ENCODE measurements at places on chromosomes 7 and 10.
A peak's percentile ranks its signal among the peaks of the same experiment; 100 is the strongest.

GRCh38 chr7:41693150-41693997, 9.5 kb downstream of the INHBA start:
- DNase-seq = no peak

DNA sequence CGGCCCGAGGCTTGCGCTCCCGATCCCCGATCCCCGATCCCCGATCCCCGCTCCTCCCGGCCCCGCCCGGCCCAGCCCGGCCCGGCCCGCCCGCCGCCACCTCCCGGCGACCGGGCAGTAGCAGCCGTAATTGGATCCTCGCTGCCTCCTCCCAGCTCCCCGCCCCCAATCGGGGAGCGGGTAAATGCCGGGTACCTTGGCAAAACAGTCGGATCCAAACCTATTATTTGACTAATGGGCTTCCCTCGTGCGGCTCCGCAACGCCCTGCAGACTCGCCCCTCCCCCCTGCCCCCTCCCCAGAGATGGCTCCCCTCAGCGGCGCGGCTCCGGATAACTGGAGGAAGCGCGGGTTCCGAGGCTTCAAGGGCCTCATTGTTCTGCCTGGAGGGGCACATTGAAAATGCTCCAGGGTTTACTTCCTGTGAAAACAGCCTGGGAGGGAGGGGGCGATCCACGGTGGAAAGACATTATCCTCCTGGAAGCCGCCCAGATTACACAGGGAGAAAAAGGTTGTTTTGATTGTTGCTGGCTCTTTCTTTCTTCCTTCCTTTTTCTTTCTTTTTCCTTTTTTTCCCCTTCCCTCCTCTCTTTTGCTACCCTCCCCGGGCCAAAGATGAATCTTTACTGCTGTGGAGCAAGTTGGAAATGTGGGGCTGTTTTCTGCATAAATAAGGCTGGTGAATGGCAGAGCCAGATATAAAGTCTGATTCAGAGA, 94.7 kb upstream of the ZMIZ1 start:
- DNase-seq = no peak

GRCh38 chr10:28891058-28891713, 213.9 kb downstream of the BAMBI start:
- no peak for DNase-seq

GRCh38 chr10:85293483-85293882, 965.1 kb downstream of the CCSER2 start:
- DNase-seq = no peak

GRCh38 chr10:91955114-91955513, 31.5 kb downstream of the BTAF1 start:
- DNase-seq = no peak

GRCh38 chr7:130069179-130069977, 956 bp upstream of the KLHDC10 start:
- DNase-seq = no peak

- DNase-seq = no peak
Measured at GRCh38 chr10:89053555-89053954, 63.0 kb downstream of the FAS start.

GRCh38 chr7:129295015-129295423, 70.2 kb downstream of the AHCYL2 start:
- no peak for DNase-seq

GRCh38 chr7:40489844-40490602, 355.2 kb downstream of the SUGCT start:
- DNase-seq = no peak

GRCh38 chr10:35462491-35462934, 126.2 kb downstream of the CCNY start:
- no peak for DNase-seq

DNA sequence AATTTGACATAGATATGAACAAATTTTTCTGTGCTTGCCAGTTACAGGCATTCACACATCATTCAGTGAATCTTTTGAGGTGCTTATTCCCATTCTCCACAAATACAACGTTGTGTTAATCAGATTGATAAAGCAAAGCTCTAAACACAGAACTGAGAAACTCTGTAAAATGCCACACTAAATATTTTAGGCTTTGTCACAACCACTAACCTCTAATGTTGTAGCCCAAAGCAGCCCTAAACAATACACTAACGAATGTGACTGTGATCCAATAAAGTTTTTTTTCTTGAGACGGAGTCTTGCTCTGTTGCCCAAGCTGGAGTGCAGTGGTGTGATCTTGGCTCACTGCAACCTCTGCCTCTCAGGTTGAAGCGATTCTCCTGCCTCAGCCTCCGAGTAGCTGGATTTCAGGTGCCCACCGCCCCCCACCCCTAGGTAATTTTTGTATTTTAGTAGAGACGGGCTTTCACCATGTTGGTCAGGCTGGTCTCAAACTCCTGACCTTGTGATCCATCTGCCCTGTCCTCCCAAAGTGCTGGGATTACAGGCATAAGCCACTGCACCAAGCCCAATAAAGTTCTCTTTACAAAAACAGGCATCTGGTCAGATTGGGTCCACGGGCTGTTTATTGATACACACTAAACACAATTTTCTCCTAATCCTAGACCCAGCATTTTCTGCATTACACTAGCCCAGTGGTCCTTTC, 6.9 kb downstream of the CYCS start:
- DNase-seq = no peak

DNA sequence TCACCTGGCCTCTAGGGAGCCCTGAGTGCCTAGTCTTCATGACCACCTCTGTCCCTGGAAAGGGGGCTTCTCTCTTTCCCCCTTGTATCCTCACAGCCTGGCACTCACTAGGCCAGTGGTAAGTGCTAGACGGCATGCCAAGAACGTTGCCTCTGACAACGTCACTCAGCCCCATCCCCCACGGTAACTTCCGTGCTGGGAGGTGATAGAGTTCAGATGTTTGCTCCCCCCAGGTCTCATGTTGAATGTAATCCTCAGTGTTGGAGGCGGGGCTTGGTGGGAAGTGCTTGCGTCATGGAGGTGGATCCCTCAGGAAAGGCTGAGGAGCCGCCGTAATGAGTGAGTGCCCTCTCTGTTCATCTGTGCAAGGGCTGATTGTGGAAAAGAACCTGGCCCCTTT, 343.3 kb upstream of the MKI67 start:
- no peak for DNase-seq

DNA sequence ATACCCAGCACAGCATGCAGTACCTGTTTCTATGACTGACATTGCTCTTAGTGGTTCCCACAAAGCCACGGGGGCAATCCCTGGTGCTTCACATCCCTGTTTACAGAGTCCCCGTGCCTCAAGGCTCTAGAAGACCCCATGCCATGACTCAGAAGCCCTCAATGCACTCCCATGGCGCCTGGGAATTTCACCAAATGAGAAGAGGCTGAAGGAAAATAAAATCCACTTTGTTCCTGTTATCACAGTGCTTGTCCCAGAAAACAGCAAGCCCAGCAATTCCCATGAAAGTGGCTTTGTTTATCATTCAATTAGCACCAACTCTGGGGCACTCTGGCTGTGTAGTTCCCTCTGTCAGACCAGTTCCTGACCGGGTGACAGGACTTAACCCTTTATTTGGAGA, 268.3 kb downstream of the TNS3 start:
- DNase-seq = no peak

DNA sequence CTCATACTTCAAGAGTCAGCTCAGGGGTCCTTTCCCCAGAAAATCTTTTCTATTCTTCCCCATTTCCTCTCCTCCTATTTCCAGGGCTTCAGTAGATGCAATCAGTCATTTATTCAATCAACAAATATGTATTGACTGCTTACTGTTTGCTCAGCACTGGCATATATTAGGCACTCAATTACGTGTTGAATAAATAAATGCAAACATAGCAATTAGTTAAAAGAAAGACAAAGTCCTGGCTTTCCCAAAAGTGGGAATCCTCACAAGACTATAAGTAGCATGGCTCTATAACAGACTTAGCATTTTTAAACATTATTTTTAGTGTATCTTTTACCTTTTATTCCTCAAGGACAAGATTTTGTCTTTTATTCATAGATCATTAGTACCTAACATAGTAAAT, 111.6 kb downstream of the CHCHD3 start:
- no peak for DNase-seq

DNA sequence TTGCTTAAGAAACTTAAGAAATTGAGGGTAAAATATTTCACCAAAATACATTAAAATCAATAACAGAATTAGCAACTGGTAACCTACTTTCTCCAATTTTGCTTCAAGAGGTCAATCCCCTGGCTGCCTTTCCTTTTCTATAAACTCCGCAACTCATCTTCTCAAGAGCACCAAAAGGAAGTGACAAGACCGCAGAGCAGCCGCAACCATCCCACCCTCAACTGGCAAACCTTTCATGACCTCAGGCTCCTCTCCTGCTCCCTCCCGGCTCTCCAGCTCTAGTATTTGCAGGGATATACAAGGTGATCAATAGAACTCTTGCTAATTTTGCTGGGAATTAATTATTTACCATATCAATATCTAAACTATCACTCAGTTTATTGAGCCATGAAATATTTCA, 88.9 kb downstream of the ATE1 start:
- no peak for DNase-seq

GRCh38 chr10:14567421-14567820, 207.3 kb downstream of the FAM107B start:
- no peak for DNase-seq

DNA sequence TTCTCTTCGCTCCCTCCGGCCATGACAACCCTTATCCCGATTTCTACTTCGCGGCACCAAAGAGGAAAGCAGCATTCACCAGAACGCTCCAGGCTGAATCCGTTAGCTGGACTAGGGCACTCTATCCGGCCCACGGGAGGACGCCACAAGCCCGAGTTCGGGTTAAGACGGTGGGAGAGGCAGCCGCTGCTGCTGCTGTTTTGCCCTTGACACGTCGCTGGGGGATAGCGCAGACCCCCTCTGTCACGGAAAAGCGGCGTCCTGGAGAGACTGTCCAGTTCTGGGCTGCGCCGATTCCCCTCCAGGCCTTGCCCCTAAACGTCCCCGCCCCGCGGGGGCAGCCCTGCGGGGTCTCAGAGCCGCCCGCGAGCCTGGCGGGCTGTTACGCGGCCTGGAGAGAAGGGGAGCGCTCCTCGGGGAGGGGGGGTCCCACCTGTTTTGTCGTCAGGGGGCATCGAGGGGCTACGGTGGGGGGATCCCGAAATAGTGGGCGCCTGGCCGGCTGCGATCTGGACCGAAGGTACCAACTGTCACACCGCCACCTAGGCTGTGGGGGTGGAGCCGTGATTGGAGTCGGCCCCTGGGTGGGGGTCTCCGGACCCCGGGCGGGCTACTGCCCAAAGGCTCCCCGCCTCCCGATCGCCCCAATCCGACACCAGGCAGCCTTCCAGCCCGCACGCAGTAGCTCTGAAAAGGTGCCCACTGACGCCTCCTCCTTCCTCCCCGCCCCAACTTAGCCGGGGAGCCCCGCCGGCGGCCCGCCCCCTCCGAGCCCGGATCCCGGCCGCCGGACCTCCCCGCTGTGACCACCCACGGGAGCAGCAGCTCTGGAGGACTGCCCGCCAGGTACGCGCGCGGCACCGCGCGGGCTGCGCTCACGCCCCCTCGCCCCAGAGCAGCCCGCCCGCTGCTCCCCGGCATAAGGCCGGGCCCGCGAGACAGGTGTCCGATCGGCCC, 772 bp downstream of the SGMS1 start:
- peak; percentile 47 for DNase-seq

- DNase-seq = no peak
Measured at GRCh38 chr7:135817583-135817982, 69.0 kb upstream of the FAM180A start.

DNA sequence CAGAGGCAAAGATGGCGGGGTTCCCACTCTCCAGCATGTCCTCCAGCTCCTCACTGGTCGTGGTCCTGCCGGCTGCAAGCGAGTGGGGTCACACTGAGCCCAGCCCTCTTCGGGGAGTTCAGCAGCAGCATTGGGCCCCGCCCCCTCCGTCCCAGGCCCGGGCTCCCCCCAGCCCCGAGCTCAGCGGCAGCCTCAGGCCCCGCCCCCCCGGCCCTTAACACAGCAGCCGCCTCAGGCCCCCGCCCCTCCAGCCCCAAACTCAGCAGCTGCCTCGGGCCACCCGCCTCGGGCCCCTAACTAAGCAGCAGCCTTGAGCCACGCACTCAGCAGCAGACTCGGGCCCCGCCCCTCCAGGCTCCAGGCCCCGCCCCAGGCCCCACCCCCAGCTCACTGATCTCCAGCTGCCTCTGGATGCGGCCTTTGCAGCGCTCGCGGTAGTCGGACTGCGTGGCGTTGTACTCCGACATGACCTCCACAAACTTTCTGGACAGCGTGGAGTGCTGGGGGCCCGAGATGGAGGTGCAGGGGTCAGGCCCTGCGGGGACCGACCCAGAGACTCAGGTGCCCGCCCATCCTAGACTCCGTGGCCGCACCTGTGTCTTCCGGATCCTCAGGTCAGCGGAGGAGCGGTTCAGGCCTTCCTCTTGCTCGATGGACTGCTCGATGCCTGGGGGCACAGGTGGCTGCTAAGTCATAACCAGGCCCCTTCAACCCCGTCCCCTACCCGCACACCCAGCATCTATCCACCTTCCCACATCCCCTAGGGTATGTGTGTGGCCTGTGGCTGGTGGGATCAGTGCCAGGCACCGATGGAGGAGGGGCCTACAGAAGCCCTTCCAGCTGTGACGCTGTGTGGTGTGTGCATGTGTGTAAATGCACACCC, 15.5 kb downstream of the STX1A start:
- peak; percentile 38 for DNase-seq

DNA sequence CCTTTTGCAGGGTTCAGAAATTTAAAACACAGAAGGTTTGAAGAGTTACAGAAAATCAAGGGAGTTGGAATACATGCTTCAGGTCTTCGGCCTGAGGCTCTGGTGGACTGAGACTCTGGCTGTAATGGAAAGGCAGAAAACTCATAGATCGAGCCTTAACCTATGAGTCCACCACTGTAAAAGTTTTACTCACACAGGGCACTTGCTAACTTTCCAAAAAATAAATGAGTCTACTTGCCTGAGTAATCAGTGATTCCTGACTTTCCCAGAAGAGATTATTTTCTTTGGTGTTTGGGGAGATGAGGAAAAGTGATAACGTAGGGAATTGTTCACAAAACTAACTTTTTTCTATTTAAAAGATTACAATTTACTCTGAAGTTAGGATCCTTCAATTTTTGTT, 108.0 kb downstream of the MBL2 start:
- no peak for DNase-seq

DNA sequence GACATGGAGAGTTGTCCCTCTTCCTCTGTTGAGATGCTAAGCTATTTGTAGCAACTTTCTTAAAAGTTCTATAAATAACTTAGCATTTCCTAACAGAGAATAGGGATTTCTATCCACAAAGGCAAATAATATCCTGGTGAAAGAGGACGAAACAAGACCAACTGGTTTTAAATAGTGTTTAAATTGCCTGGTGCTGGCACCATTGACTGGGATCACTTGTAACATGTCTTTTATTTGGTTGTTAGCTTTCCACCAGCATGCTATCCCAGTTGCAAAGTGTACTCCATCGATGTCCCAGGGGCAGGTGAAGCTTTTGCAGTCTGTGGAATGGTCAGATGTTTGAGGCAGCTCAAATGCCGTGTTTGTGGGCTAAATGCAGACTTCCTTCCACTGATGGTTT, 3.7 kb downstream of the SUFU start:
- DNase-seq = no peak

- no peak for DNase-seq
Measured at GRCh38 chr10:33352175-33352574, 17.7 kb upstream of the NRP1 start.

DNA sequence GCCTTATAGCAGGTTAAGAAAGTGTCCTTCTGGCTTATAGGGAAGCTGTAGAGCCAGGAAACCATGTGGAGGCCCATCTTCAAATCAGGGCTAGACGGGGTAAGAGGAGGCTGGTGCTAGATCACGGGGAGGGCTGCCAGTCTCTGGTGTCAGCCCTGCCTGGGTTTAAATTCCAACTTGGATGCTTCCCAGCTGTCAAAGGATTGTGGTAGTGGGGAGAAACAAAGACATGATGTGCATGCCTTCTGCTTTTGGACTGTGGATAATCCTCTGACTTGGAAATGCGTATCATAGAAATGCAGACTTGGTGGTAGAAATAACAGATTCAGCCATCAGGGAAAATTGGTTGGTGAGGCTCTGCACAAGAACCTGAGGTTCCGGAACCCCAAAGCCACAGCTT, 325.6 kb downstream of the PHTF2 start:
- DNase-seq = no peak

Measured in CD4-positive, alpha-beta T cell treated with Interleukin-15 for 1 hour (primary cell).